ENCODE measurements at places on chromosomes 4 and X. TPM values are rescaled to one million over a fixed set of nuclear protein-coding genes. Genes with fewer than 3 reads are reported as not detected.

- DNase-seq: no peak
Observed at GRCh38 chr4:102268355-102268754, 76.9 kb downstream of the SLC39A8 start.

- no peak for DNase-seq
Observed at GRCh38 chr4:140284456-140284855, 89.0 kb upstream of the SCOC start.

GPR101 gene
- not detected for total RNA-seq

IL13RA2 gene
- 1.1 TPM for total RNA-seq

PSAPL1 gene
- total RNA-seq: not detected

DNA sequence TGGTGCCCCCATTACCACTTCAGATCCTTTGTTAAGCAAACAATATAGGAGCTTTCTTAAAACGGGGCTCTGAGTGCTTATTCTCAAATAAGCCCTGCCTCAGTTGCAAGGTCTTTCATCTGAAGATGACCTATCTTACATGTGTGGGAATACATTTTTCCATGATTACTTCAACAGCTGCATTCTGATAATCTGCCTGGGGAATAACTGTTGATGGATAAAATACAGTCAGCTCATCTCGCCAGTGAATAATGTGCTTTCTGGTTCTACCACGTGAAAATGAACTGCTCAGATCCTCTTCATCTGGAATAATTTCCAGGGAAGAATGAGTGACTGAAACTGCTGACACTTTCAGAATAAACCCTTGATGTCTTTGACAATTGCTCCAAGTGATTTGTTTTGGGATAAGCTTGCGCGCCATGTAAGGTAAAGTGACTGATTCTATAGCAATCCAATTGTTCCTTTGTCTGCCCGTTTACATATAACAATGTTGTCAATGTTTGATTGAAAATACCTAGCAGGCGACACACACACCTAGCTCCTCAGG is 161.3 kb downstream of the RTL9 start:
- DNase-seq: no peak

- no peak for DNase-seq
Observed at GRCh38 chr4:118983831-118984230, 95.2 kb downstream of the SYNPO2 start.

- no peak for DNase-seq
Observed at GRCh38 chr4:74262522-74262921, 45.7 kb upstream of the EPGN start.

FOXO4 gene
- total RNA-seq: 18.8 TPM

DNA sequence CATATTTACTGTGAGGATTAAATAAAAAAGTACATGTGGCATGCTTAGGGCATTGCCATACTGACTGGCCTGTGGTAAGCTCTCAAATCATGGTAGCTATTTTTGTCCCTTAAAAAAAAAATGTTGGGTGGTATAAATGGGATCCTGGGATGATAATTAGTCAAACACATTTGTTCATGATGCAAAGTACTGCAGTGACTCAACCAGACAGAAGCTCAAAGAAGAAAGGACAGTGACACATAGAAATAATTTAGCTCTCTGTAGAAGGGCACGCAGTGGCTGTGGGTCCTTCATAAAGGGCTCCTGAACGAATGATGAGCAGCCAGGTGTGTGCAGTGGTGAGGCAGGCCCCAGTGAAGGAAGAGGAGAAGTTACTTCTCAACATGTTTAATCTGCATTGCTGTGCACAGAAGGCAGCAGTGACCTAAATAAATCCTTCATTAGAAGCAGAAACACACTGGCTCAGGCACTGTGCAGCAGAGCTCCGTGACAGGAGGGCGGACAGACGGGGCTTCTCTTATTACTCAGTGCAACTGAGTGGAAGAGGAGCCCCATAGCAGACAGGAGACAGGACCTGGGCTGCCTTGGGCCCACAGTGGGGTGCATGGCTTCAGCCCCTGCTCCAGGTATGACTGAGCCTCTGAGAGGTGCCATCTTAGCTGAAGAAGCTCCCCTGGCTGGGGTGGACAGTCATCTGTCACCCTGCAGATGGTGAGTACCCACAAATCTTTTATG is 20.3 kb downstream of the HS3ST1 start:
- no peak for DNase-seq

GRCh38 chr4:54281054-54281766 is 52.1 kb downstream of the PDGFRA start:
- peak; percentile 73 for DNase-seq

DNA sequence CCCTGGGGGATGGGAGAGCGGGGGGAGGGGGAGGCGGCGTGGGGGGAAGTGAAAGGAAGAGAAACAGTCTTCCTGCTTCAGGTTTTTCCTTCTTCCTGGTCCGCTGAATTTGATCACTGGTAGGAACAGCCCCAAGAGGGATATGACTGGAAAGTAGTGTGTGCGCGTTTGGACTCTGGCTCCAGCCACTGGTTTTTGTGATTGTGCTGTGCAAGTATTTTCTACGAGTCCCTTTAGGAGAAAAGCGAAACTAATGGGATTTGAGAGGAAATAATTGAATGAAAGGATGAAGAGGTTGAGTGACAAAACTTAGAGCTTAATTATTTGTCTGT is 836 bp downstream of the PRRG1 start:
- DNase-seq: no peak

RNF150 gene
- 17.3 TPM for total RNA-seq

CT45A1 gene
- total RNA-seq: not detected

DNA sequence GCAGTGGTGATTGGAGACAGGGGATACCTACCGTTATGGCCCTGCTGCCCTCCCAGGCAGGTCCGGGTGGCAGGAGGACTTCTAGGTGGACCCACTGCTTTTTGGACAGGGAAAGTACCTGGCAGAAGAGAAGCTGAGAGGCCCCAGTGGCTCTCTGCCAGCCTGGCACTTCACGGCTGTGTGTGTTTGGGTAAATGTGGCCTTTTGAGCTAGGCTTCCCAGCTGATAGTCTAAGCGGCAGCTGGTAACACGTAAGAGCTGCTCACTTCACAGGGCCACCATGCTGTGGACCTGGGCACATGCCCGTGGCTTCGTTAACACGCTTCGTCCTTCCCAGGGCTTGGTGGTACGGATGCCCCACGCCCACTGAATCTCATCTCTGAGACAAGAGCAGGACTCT is 92.0 kb upstream of the CLCN4 start:
- DNase-seq: peak; percentile 77

DNA sequence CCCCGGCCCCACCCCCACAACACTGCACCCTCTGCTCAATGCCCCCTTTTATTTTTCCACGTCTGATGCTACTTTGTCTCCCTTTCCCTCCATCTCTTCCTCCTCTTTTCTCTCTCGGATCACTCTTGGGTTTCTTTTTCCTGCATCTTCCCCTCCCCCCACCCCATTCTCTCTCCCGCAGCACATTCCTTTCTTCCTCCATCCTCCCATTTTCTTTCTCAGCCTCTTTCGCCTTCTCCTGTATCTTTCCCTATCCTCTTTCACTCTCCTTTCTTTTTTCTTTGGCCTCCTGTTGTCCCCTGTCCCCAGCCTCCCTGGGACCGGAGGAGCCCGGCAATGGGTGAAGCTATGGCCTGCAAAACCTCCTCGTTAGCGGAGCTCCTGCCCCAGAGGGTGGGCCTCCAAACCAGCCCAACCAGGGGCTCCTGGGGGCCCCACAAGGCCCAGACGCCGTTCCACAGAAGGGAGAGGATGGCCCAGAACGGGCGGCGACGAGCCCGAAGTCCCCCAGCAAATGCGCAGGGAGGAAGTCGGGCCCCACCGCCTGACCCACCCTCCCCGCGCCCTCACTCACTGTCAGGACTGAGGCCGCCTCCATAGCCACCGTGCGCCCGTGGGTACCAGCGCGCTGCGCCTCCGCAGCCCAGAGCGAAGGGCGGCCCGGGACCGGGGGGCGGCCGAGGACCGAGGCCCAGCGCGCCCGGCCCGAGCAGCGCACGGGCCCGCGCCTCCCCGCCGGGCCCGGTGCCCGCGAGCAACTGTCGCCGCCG is 807 bp downstream of the HMX1 start:
- DNase-seq: no peak

DNA sequence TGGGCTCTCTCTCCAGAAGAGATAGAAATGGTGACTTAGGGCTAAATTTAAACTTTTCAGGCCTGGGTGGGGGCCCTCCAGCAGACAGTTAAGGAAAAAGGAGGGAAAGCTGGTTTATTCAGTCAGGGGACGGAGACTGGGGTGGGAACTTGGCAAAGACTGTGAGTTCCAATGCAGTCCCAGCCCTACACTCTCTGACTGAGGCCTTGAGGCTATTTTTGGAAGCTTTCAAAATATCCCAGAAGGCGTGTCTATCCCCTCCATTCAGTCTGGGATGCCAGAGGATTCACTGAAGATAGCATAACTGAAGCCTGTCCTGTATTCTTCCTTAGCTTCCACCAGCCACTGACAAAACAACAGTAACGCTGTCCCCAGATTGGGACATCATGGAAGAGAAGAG is 32.1 kb upstream of the MSN start:
- no peak for DNase-seq

DNA sequence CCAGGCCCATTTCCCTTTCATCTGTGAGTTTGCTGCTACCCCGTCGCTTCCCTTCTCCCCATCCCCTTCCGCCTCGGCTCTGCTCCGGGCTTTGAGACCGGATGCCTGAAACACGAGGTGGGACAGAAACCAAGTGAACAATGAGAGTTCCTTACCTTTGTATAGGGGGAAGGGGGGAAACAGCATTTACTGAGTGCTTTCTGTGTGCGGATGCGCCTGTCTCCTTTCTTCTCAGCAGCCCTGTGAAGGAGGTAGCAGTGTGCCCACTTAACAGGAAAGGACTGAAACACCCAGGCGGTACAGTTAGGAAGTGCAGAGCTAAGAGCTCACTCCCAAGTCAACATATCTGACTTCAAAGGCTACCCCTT is 43.2 kb upstream of the TMSB15B start:
- no peak for DNase-seq

DNA sequence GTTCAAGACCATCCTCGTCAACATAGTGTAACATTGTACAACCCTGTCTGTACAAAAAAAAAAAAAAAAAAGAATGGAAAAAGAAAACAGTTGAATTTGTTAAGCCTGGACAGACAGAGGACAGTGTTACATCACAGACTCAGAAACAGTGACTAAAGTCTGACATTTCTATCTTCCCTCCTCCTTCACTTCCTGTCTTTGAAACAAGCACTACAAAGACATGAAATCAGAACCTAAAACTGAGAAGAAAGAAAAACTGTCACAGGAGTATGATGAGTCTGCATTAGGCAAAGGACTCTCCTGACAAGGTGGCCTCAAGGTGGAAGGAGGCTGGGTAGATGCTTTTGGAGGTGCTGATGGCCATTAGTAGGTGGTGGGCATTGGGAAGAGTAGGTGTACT is 126.7 kb downstream of the RBM47 start:
- no peak for DNase-seq

- DNase-seq: no peak
Observed at GRCh38 chr4:138804711-138805110, 210.9 kb upstream of the NOCT start.

- no peak for DNase-seq
Observed at GRCh38 chr4:81541161-81541945, 69.6 kb upstream of the RASGEF1B start.

NDNF gene
- 2.7 TPM for total RNA-seq

DNA sequence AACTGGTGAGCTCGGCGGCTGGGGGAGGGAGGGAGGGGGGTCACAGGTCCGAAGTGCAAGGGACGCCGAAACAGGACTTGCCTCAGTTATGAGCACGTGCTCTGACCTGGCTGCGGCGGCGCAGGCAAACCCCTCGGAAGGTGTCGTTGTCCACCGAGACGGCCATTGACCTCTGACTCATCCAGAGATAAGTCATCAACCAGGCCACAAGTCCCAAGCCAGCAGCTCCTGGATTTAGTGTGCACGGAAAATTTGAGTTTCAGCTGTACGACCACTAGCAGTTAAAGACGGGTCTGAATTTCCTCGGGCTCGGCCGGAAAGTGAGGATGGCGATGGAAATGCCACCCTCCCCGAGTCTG is 674 bp downstream of the SH3D19 start:
- DNase-seq: peak; percentile 57

GRCh38 chr4:83229791-83230190 is 54.8 kb downstream of the COQ2 start:
- DNase-seq: no peak

GRCh38 chr4:139633195-139633594 is 32.4 kb upstream of the MGST2 start:
- DNase-seq: no peak

HSFX3 gene
- not detected for total RNA-seq

- no peak for DNase-seq
Observed at GRCh38 chr4:59698041-59698440, 1502.1 kb upstream of the ADGRL3 start.

EREG gene
- under 0.01 TPM for total RNA-seq

GRCh38 chrX:86014421-86014820 is 32.9 kb downstream of the CHM start:
- no peak for DNase-seq

- DNase-seq: no peak
Observed at GRCh38 chr4:72205831-72206230, 174.0 kb downstream of the NPFFR2 start.

UGT2A1 gene
- total RNA-seq: not detected

DNA sequence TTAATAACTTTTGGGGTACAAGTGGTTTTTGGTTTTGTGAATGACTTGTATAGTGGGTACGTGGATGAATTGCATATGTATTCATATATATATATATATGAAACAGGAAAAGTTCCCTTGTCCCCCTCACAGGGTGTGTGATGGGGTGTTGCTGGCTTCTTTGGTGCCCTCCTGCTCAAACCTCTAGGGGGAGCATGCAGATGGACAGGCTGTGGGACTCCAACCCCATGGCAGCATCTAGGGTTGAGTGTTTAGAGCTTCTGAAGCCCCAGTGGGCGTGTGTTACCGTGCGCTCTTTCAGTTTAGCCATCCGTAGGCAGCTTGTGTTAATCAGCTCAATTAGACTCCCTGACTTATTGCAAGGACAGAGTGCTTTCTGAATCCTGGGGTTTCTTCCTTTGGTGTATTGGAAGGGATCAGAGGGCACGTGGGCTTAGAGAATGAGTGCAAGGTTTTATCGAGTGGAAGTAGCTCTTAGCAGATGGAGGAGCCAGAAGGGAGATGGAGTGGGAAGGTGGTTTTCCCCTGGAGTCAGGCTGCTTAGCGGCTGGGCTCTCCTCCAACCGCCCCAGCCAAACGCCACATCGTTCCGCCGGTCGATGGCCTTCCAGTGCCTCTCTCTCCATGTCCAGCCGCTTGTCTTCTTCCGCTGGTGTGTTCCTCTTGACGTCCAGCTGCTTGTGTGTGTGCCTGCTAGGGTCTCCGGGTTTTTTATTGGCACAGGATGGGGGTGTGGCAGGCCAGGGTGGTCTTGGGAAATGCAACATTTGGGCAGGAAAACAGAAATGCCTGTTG is 674.4 kb upstream of the LCORL start:
- no peak for DNase-seq

- DNase-seq: no peak
Observed at GRCh38 chrX:19627533-19627932, 112.2 kb upstream of the MAP3K15 start.

GRCh38 chr4:24477919-24478318 is 106.4 kb downstream of the DHX15 start:
- DNase-seq: peak; percentile 36

- DNase-seq: peak; percentile 17
Observed at GRCh38 chr4:109803924-109804571, 2.2 kb upstream of the CFI start.

GRCh38 chrX:38052096-38052495 is 45.7 kb downstream of the SYTL5 start:
- no peak for DNase-seq

Measured in thyroid gland (tissue), 4 donors.